ENCODE measurements at places on chromosomes 6 and 20.
A peak's percentile ranks its signal among the peaks of the same experiment; 100 is the strongest.

DNA sequence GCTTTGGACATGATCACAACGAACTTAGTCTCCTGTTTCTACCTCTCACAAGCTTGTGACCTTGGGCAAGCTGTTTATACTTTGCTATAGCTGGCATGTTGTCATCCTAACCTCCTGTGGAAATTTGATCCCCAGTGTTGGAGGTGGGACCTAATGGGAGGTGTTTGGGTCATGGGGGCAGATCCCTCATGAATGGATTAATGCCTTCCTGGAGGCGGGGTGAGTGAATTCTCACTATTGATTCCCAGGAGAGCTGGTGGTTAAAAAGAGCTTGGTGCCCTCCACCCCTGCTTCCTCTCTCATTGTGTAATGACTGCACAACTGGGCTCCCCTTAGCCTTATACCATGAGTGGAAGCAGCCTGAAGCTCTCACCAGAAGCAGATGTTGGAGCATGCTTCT, 228.9 kb downstream of the HIVEP2 start:
- DNase-seq, result no peak

DNA sequence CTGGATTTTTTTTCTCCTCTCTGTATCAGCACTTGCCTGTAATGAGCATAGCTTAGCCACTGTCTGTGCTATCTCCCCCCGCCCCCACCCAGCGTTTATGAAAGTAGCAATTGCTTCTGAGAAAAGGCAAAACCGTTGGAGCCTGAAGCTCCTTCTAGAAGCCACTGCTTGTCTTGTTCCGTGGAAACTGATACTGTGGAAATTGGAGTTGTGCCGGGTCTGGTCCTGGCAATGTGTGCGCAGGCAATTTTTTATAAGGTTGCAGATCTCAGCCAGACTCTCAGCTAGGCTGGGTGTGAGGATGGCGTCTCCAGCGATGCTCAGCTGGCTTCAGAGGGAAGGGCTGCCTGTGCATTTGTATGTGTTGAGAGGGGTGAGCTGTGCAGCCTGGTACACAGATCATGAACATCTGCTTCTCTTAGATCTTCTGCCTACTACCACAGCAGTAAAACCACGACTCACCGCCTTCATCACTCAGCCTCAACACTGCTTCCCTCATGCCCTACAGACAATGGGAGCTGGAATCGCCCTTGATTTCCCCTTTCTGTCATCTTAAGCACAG, 72.4 kb upstream of the GTSF1L start:
- no peak for DNase-seq

DNA sequence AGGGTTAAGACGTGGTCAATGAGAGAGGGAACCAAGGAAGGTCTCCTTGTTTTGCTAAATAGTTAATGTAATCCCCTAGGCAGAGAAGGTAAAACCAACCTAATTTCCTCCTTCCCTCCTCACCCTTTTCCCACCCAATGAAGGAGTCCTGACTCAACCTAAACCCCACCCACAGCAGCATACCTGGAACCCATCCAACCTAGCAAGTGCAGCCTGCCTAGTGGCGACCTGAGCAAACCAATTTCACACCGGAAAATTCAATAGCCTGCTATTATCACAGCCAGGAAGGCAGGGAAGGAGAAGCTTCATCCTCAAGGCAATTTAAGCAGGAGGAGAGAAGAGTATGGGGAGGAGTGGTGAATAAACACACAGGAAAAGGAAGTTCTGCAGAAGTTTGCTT, 46.9 kb downstream of the OSTM1 start:
- DNase-seq, result peak; percentile 85

DNA sequence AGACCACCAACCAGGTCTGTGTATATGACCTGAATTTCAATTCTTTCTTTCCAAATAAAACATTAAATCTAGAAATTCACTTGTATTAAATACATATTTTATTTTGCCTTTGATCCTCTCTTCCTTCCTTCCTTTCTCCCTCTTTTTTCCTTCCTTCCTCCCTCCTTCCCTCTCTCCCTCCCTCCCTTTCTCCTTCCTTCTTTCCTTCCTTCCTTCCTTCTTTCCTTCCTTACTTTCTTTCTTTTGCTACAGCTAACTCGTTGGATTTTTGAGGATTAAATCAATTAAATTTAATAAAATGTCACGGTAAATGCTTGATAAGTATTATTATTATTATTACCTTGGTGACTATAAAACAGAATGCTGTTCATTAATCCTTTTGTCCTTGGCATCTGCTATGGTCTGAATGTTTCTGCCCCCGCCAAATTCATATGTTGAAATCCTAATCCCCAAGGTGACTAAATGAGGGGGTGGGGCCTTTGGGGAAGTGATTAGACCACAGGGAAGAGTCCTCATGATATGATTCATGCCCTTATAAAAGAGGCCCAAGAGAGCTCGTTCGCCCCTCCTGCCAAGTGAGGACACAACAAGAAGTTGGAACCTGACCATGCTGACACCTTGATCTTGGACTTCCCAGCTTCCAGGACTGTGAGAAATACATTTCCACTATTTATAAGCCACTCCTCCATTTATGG, 67.6 kb upstream of the BTBD3 start:
- peak; percentile 38 for DNase-seq

DNA sequence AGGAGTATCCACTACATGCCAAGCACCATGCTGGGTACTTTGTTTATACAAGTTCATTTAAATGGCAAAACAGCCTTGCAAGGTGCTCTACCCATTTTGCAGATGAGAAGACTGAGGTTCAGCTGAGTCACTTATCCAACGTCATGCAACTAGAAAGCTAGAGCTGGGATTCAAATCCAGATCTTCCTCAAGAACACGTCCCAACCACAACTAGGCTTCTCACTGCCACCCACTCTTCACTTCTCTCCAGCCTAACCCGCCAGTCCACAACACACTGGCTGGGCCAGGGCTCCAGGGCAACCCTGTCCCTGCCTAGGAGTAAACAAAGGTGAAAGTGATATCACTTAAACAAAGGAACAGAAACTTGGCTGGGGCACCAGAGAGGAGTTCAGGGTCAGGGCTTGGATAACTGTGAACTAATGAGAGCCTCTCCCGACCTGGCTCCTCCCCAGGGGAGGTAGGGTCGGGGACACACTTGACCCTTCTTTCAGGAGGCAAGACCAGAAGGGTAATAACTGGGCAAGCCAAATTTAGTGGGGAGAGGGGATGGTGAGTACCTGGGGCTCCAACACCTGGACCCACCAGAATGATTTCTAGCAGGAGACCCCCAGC, 7.9 kb downstream of the SDC4 start:
- DNase-seq, result peak; percentile 50
